ENCODE measurements at places on chromosomes 5 and 9. TPM values are rescaled to one million over a fixed set of nuclear protein-coding genes. Genes with fewer than 3 reads are reported as not detected.

Gene KCNV2
- total RNA-seq = not detected

Gene LNPEP
- 23.9 TPM for total RNA-seq

Gene PRR16
- 29.0 TPM for total RNA-seq

Gene NUTM2G
- total RNA-seq = not detected

Gene MORN5
- total RNA-seq = not detected

Gene GRK6
- total RNA-seq = 9.5 TPM

Gene LCN9
- total RNA-seq = not detected

Gene FBN2
- total RNA-seq = 7.2 TPM

Gene FBXO38
- 58.9 TPM for total RNA-seq

Gene ROPN1L
- total RNA-seq = not detected

Gene TRIM36
- total RNA-seq = 0.12 TPM

Gene TYRP1
- total RNA-seq = not detected

Gene OMD
- total RNA-seq = 11.2 TPM

Gene C5
- total RNA-seq = 3.9 TPM

Gene PCDHGA5
- total RNA-seq = 3.0 TPM

Gene TMC1
- not detected for total RNA-seq

Gene FLT4
- 2.8 TPM for total RNA-seq

Gene PCDH1
- total RNA-seq = 4.9 TPM

Gene MLANA
- total RNA-seq = not detected

Gene MEGF10
- total RNA-seq = 0.05 TPM

Gene ANKRD33B
- total RNA-seq = 2.2 TPM

Gene SH3PXD2B
- 102 TPM for total RNA-seq

Gene NFIL3
- 25.3 TPM for total RNA-seq

Gene PCDHGA8
- total RNA-seq = 1.4 TPM

Gene CRB2
- total RNA-seq = not detected

Gene CNTFR
- 0.56 TPM for total RNA-seq

Gene C9orf152
- not detected for total RNA-seq

Gene RABL6
- 41.8 TPM for total RNA-seq

Gene MFAP3
- 34.4 TPM for total RNA-seq

Gene CDC37L1
- 21.3 TPM for total RNA-seq

Gene ZCCHC7
- 21.5 TPM for total RNA-seq

Gene SLC6A3
- total RNA-seq = not detected

Gene PARP8
- 6.1 TPM for total RNA-seq

Gene ADAMTS16
- total RNA-seq = not detected

Gene SFXN1
- 21.5 TPM for total RNA-seq

Gene GABBR2
- not detected for total RNA-seq

Gene ADAMTS19
- total RNA-seq = 0.15 TPM

Gene ANKDD1B
- total RNA-seq = 0.31 TPM

Gene ASPN
- total RNA-seq = 11.6 TPM

Gene DDX4
- total RNA-seq = not detected

Gene PAPPA
- total RNA-seq = 80.3 TPM

Gene PIP5K1B
- not detected for total RNA-seq

Gene THBS4
- total RNA-seq = 0.87 TPM

Gene SLC6A19
- total RNA-seq = not detected

Gene PCDHGA1
- 1.3 TPM for total RNA-seq

Gene FOXD4L5
- 0.37 TPM for total RNA-seq

Gene NEUROG1
- total RNA-seq = not detected

Gene SHC3
- total RNA-seq = 4.5 TPM

Gene SPINK4
- not detected for total RNA-seq

Gene INSYN2B
- 14.5 TPM for total RNA-seq
